ENCODE measurements at places on chromosomes 7 and 10.

- DNase-seq = no peak
These were observed 87.5 kb upstream of the GATA3 start for GRCh38 chr10:7967035-7967434.

- peak; percentile 6 for DNase-seq
These were observed 210.9 kb downstream of the DGKB start for GRCh38 chr7:14691597-14692203.

- DNase-seq = no peak
These were observed 172.7 kb downstream of the CACNA2D1 start for GRCh38 chr7:82270870-82271269.

DNA sequence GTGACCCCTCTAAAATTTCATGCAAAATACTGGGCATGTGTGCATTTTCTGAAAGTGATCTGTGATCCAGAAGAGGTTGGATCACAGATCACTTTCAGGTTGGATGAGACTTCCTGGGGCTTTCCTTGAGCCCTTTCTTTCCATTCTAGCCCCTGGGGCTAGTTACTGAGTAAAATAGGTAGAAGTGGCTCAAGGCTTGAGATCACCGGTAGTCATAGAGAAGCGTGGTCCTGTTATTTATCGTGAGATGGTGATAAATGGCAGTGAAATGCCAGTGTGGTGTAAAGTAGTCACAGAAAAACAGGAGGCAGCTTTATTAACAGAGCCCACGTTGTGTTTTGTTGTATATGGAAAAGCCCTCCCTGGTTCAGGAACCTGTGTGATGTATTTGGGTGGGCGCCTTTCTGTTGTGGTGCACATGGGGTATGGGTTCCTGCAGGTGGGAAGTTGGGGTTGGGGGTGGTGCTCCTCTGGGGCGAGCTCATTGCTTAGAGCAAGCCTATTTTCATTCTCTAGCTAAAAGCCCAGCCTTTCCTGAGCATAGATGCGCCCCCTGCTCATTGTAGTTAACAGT, 34.0 kb upstream of the SH2D4B start:
- DNase-seq = no peak

DNA sequence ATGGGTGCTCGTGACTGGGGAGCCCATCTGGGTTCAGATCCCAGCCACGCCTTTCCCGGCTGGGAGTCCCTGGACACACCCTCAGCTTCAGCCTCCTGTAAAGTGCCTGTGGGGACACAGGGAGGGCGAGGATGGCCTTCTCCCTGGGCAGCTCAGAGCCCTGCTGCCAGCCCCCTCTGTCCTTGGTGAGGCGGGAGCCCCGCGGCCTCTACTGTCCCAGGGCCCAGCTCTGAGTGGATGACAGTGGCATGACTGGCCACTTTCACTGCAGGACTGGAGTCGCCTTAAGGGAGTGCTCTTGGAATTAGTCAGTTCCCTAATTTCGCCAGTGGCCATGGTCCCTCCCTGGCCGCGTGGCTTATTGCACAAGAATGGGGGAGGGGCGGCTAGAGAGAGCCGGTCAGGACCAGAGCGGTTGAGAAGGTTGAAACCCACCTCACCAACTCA, 4.6 kb downstream of the BRI3 start:
- DNase-seq = peak; percentile 61

- DNase-seq = no peak
These were observed 43.0 kb downstream of the INSIG1 start for GRCh38 chr7:155340721-155341120.

DNA sequence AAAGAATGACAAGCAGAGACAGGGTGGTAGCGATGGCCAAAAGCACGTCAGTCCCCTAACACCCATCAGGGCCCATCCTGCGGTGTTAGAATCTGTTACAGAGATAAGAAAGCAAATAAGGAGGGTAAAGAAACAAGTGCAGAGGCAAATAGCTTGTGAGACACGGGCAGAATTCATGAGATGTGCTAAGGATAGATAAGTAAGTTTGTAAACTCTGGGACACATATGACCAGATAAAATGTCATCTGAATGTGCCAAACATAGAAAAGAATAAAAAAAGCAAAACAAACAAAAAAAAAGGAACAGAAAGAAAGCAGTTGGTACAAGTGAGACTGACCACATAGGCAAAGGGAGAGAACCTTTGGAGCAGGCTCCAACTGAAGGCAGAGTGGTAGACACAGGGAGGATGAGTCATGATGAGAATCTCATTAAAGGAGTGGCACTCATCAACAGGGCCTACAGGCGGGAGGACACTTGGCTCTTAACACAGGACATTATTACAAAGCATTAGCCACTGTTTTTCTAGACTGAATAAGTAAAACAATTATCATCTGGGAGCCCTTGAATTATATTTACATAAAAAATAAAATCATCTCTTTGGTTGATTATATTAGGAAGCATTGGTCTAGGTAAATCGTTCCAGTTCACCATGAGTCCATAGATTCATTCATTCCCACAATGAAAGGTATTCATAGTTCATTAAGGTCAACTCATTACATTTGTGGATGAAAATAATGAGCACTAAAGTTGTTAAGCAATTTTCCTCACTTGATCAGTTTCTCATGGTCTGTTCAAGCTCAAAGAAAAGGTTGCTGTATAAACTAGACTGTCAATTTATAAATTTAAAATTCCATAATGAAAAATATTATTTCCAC, 21.5 kb upstream of the EPHB6 start:
- no peak for DNase-seq

- no peak for DNase-seq
These were observed 74.3 kb upstream of the GNAI1 start for GRCh38 chr7:80060218-80060806.
